Activated gamma-delta T cell (primary cell): ENCODE measurements at places on chromosomes 11 and 22.

DNA sequence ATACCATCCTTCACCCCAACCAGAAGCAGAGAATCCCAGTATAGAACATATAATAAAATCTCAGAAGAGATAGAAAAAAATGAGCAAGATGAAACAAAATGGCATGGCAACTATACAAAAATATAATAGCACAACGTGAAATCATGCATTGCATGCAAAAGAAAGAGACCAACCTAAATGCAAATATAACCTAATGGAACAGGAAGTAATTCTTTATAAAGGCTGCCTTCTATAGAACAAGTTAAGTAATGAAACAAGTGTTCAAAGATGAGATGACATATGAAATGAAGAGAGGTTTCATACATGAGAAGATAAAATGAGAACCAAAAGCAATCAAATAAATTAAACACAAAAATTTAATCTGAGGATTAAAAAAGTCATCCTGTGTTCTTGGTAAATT is 18.5 kb upstream of the ARHGAP20 start:
- no peak for DNase-seq

DNA sequence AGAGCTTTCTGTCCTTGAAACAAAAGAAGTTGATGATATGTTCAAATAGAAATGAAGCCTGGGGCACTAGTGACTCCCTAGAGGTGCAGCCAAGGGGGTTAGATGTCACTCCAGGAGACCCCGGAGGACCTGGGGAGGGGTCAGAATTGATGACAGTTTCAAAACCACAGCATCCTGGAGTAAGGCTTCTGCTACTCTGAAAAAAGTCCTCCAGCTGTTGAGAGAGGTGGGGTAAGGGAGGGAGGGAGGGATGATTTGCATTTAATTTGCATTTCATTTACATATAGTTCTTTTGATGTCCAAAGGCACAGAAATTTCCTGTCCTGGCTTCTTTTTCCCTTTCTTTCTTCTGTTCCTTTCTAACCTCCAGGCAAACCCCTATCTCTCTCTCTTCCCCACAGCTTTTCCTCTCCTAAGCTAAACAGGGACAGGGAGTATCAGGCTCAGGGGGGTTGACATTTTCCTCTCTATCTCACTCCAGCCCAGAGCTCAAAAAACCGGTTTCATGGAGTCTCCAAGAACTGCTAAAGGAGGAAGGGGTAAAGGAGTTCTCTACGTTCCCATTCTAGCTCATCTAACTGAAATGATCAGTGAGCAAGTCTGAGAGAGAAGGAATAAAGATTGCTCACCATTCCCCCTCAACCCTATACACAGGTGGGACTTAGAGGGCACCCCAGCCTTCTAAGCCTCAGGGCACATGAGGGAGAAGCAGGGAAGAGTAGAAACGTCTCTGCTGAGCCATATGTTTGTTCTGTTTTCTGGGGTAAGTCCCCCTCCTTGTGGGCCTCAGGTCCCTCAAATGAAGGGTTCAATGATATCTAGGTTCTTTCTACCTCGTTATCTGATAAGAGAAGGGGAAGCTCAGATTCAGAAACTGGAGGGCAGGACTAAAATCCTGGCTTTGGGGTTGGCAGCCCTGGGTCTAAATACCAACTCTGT is 3.5 kb upstream of the POU2F3 start:
- DNase-seq, result no peak

- DNase-seq, result no peak
Observed at GRCh38 chr11:34758262-34758661, 137.4 kb downstream of the EHF start.

DNA sequence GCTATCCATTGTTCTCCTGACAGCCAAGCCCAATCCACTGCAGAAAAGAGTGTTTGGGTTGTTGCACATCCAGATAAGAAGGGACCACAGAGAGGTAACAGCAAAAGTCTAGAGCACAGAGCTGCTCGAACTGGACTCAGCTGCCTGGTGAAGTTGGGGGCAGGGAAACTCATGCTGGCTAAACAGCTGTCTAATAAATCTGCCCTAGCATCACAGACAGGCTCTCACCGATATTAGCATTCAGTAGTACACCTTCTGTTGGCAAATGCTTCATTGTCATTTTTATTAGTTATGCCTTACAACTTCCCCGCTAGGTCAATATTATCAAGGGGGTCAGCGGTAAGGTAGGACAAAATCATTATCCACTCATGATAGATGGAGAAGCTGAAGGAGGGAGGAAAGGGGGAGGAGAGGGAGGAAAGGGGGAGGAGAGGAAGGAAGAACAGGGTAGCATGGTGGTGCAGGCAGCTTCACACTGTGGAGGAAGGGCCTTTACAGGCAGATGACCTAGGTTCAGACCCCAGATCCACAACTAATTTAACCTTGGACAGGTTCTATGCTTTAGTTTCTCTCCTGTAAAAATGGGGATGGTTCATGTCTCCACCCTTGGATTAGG is 102.7 kb downstream of the LARGE1 start:
- DNase-seq, result no peak

- no peak for DNase-seq
Observed at GRCh38 chr11:68655806-68656205, 28.5 kb upstream of the GAL start.

- no peak for DNase-seq
Observed at GRCh38 chr11:75823946-75824345, 8.9 kb downstream of the UVRAG start.

GRCh38 chr11:77301510-77301909 is at the start of gene GDPD4:
GDPD4 (minus strand) TSS chr11:77301686; CDS start chr11:77285137, 16,549 bp downstream.
- DNase-seq, result no peak

GRCh38 chr11:102448869-102449224 is 3.7 kb downstream of the TMEM123 start:
- no peak for DNase-seq

- no peak for DNase-seq
Observed at GRCh38 chr11:105315287-105315686, 175.7 kb upstream of the CARD18 start.

DNA sequence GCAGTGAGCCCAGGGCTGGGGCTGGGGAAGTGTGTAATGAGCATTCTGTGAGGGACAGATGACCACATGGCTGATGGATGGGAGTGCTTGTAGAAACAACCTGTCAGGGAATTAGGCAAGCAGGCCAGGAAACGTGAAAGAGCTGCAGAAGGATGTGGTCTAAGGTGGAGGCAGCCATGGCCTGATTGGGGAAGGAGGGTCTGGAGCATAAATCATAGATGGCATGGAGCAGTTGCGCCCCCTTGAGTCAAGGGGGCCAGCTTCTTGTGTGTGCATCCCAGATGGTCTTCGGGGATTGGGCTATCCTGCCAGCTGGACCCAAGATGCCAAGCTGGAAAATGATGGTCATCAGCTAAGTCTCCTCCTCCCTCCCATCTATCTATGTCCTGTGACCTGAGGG is 119.4 kb upstream of the CLPB start:
- no peak for DNase-seq

DNA sequence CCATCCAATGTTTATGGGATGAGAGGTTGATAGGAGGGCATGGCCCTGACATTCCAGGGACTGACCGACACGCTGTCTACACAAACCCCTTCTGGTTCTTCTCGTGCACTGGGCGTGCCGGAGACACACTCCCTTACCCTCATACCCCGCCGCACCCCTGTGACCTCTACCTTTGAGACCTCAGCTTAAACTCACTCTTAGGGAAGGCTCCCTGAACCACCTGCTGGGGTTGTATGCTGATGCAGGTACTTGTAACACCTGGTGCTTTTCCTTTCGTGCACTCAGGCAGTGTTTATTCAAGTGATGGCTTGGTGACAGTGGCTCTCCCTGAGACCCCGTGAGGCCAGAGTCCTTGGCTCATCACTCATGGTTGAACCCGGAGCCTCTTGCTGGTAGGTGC is 12.0 kb downstream of the PPARA start:
- DNase-seq, result no peak

DNA sequence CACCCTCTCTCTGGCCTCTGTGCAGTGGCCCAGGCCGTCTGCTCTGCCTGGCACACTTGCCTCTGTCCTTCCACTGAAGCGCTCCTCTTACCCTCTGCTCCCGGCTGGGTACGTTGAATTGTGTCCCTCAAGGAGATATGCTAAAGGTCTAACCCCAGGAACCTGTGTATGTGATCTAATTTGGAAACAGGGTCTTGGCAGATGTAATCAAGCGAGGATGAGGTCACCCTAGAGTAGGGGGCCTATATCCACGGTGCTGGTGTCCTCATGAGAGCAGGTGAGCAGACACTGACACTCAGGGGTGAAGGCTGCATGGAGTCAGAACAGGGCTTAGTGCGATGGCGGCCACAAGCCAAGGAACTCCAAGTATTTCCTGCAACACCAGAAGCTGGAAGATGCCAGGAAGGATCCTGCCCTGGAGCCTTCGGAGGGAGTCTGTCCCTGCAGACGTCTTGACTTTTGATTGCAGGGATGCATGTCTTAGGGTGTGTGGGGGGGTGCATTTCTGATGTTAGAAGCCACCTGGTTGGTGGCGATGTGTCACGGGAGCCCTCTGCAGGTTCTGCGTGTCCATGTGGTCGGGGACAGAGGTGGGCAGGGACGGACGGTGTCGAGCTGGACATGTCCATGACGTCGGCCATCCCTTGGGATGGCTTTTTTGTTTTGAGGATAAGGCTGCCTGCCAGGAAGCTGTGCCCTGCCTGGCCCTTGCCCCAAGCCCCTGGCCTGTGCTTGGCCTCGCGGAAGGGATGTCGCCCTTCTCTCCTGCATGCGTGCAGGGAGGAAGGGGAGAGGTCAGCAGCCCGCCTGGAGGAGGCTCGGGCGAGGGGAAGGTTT is 68.6 kb downstream of the LRP5 start:
- DNase-seq, result no peak

DNA sequence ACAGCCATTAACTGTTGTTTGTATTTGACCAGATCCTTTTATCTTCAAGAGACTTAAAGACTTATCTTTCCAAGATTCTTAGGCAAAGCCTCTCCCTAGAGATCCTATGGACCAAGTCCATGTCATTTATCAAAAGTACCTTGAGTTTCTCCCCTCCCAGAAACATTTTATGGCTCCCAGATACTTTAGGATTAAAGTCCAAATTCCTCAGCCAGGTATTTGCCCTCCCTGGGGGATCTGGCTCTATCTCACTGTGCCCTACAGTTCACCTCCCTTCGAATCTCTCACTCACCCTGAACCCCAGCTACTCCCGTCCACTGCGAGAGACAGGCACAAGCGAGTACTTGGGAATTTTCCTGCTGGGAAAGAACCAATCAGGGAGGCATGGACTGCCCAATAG is 11.9 kb downstream of the MS4A8 start:
- DNase-seq, result no peak

DNA sequence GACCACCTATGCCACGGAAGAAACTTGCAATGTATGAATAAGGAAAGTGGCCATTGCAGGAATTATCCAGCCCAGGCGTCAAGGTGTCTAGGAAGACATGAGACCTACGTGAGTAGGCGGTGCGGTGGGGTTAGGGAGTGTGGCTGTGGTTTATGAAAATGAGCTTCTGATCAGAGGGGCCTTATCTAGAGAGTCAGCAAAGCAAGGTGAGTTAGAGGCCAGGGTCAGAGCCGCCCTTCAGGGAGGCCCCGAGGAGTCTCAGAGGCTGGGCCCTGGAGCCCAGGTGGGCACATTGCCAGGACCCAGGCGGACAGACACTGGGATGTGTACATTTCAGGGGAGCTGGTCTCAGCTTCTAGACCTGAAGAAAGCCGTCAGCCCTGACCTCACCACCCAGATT is 13.8 kb upstream of the LINC01488 start:
- DNase-seq, result no peak

GRCh38 chr11:128026596-128026995 is 560.8 kb downstream of the ETS1 start:
- DNase-seq, result no peak

DNA sequence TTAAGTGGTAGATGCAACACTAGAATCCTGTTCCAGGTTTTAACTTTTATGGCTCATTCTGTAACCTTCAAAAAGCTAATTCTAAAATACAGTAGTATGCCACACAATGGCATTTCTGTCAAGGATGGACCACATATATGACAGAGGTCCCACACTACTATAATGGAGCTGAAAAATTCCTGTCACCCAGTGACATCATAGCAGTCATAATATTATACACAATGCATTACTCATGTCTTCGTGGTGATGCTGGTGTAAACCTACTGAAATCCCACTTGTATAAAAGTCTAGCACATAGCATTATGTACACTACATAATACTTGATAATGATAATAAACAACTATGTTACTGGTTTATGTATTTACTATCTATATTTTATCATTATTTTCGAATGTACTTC is 12.1 kb downstream of the TYR start:
- DNase-seq, result no peak

- no peak for DNase-seq
Observed at GRCh38 chr11:117851106-117851505, 25.4 kb downstream of the FXYD6 start.

- no peak for DNase-seq
Observed at GRCh38 chr22:35598396-35598710, 18.8 kb downstream of the MB start.

DNA sequence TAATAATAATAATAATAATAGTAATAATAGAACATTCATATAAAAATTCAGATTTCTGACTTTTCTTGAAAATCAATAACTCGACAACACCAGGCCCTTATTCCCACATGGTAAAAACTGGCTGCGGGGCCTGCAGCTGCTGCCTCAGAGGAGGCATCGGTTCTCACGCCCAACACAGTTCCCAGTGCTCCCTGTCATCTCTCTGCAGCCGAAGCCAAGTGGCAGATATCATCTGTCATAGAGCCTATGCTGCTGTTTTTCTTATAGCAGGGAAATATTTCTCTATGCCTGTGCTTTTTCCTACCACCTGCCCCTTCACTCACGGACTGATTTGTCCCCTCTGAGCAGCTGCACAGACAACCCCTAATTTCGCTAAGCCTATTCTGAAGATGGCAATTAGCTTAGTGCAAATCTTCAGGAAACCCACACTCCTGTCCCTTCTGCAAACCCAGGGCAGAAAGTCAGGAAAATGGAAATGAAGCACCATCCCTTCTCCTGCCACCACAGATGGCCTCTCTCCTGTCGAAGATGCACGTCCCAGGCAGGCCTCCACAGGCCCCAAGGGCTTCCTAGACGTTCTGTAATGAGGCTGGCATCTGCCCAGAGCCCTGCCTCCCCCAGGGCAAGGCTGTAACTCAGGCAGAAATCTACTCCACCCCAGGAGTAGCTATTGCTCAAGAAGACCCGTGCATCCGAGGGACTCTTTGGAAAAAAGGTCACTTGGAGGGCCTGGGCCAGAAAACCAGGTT is 66.7 kb downstream of the SYN3 start:
- no peak for DNase-seq

GRCh38 chr11:61028135-61028729 is 56.8 kb downstream of the CD6 start:
- no peak for DNase-seq

DNA sequence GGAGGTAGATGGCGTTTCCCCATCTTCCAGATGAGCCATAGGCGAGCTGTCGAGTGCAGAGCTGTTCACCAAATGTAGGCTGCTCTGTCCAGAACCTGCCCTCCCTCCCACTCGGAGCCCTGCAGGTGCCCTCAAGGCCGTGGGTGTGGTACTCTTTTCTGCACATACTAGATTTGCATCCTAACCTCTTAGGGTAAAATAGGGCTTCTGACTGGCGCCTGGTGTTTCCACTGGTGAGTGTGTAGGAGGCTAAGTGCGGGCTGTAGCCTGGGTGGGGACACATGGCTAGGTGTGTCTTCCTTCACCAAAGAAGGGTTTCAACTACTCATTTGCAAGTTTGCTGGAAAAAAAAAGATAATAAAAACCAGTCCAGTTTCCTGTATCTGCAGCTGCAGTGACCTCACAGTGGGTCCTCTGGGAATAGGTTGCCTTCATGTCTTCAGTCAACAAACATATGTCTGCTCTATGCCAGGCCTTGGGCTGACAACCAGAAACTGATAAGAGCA is 8.5 kb downstream of the BIK start:
- no peak for DNase-seq
